Tracheal epithelial cell (primary cell): ENCODE measurements at places on chromosomes 11 and 22. TPM values are rescaled to one million over a fixed set of nuclear protein-coding genes. Genes with fewer than 3 reads are reported as not detected.

Gene DESI1
- 19.6 and 20.0 TPM in 2 replicates for total RNA-seq

Gene VSIG10L2
- not detected in 2 replicates for total RNA-seq

Gene DDT
- 98.9 and 118 TPM in 2 replicates for total RNA-seq

Gene OR51B2
- total RNA-seq, result not detected in 2 replicates

Gene C11orf86
- total RNA-seq, result not detected in 2 replicates

Gene SLC15A3
- 0.85 and 2.9 TPM in 2 replicates for total RNA-seq

Gene DLG2
- total RNA-seq, result 0.48 and 0.85 TPM in 2 replicates

Gene MPPED1
- not detected in 2 replicates for total RNA-seq

Gene KRTAP5-9
- total RNA-seq, result not detected in 2 replicates

Gene ELMOD1
- under 0.01 TPM in 1 of 2 replicates, not detected in the other for total RNA-seq

Gene PATL1
- 4.0 and 7.2 TPM in 2 replicates for total RNA-seq

Gene SEZ6L
- total RNA-seq, result under 0.01 TPM in 1 of 2 replicates, not detected in the other

Gene C22orf23
- under 0.01 TPM in 1 of 2 replicates, not detected in the other for total RNA-seq

Gene OR51E2
- under 0.01 TPM in 1 of 2 replicates, not detected in the other for total RNA-seq

Gene FAM83F
- total RNA-seq, result 18.1 and 31.8 TPM in 2 replicates

Gene PHLDA2
- total RNA-seq, result 7.7 and 14.7 TPM in 2 replicates

Gene LGR4
- total RNA-seq, result 24.8 and 37.9 TPM in 2 replicates

Gene TMA7B
- total RNA-seq, result not detected in 2 replicates

Gene ANGPTL5
- total RNA-seq, result not detected in 2 replicates

Gene TIGD3
- under 0.01 and 0.43 TPM in 2 replicates for total RNA-seq

Gene CD151
- 274 and 430 TPM in 2 replicates for total RNA-seq

Gene SORL1
- total RNA-seq, result 8.3 and 32.3 TPM in 2 replicates

Gene AAMDC
- total RNA-seq, result 0.43 and 10.4 TPM in 2 replicates

Gene MYO7A
- under 0.01 and 0.24 TPM in 2 replicates for total RNA-seq

Gene OR52H1
- 0.21 and 0.48 TPM in 2 replicates for total RNA-seq

Gene LRRC75B
- 6.4 and 9.6 TPM in 2 replicates for total RNA-seq

Gene CNTN5
- not detected in 2 replicates for total RNA-seq

Gene AGBL2
- total RNA-seq, result 0.43 and 0.48 TPM in 2 replicates

Gene GRM5
- under 0.01 TPM in 1 of 2 replicates, not detected in the other for total RNA-seq

Gene HBE1
- not detected in 2 replicates for total RNA-seq

Gene ACTN3
- not detected in 2 replicates for total RNA-seq

Gene GVQW3
- total RNA-seq, result 0.43 and 1.9 TPM in 2 replicates

Gene IGF2
- 5.3 and 30.5 TPM in 2 replicates for total RNA-seq

Gene ZFPL1
- 33.0 and 41.2 TPM in 2 replicates for total RNA-seq

Gene MRGPRX3
- total RNA-seq, result 2.4 TPM in 1 of 2 replicates, not detected in the other

Gene SPON1
- 4.6 TPM in 1 of 2 replicates, not detected in the other for total RNA-seq

Gene OR10D3
- not detected in 2 replicates for total RNA-seq

Gene MDK
- 19.2 and 28.7 TPM in 2 replicates for total RNA-seq

Gene PRRG4
- total RNA-seq, result 7.2 and 9.8 TPM in 2 replicates

Gene INTS4
- 22.2 and 28.6 TPM in 2 replicates for total RNA-seq
